Astrocyte (in vitro differentiated cells and primary cell): ENCODE measurements at places on chromosomes 3 and 15. TPM values are rescaled to one million over a fixed set of nuclear protein-coding genes. Genes with fewer than 3 reads are reported as not detected.

DNA sequence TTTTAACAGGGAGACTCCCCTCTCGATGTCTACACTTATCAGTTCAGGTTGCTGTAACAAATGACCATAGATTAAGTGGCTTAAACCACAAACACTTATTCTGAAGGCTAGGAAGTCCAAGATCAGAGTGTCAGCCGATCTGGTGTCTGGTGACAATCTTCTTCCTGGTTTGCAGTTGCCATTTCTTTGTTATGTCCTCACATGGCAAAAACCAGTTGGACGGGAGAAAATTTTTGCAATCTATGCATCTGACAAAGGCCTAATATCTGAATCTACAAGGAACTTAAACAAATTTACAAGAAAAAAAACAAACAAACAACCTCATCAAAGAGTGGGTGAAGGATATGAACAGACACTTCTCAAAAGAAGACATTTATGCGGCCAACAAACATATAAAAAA lies 116.9 kb upstream of the FOXB1 start:
- no peaks in the 10 kb centered on the region for H3K4me1 ChIP-seq
- no peak overlapping the region for H3K4me3 ChIP-seq
- DNase-seq, result no peak
- H3K27ac ChIP-seq, result no peak overlapping the region

- no peak overlapping the region for H3K4me3 ChIP-seq
- no peaks in the 10 kb centered on the region for H3K27me3 ChIP-seq
- no peak overlapping the region for H3K27ac ChIP-seq
- no peak for DNase-seq
- peaks cover 26% of the 10 kb centered on the region for H3K36me3 ChIP-seq
Measured at GRCh38 chr15:44623178-44623577, 40.3 kb downstream of the SPG11 start.

EXD1 gene
- total RNA-seq, result 0.07 TPM in 1 of 2 replicates, not detected in the other

- DNase-seq, result no peak
- no peaks in the 10 kb centered on the region for H3K27me3 ChIP-seq
- peaks cover 20% of the 10 kb centered on the region for H3K4me1 ChIP-seq
- H3K4me3 ChIP-seq, result no peak overlapping the region
- H3K36me3 ChIP-seq, result no peaks in the 10 kb centered on the region
Measured at GRCh38 chr3:121994551-121994950, 27.5 kb downstream of the ILDR1 start.

- no peak overlapping the region for H3K4me3 ChIP-seq
- no peaks in the 10 kb centered on the region for H3K4me1 ChIP-seq
- DNase-seq, result no peak
- no peak overlapping the region for H3K27ac ChIP-seq
- no peaks in the 10 kb centered on the region for H3K27me3 ChIP-seq
Measured at GRCh38 chr15:96160800-96161199, 169.7 kb upstream of the NR2F2 start.

- no peak overlapping the region for H3K27ac ChIP-seq
- peaks cover 13% of the 10 kb centered on the region for H3K4me1 ChIP-seq
- H3K27me3 ChIP-seq, result no peaks in the 10 kb centered on the region
- no peak overlapping the region for H3K4me3 ChIP-seq
Measured at GRCh38 chr3:172685331-172686214, 25.3 kb downstream of the NCEH1 start.

DNA sequence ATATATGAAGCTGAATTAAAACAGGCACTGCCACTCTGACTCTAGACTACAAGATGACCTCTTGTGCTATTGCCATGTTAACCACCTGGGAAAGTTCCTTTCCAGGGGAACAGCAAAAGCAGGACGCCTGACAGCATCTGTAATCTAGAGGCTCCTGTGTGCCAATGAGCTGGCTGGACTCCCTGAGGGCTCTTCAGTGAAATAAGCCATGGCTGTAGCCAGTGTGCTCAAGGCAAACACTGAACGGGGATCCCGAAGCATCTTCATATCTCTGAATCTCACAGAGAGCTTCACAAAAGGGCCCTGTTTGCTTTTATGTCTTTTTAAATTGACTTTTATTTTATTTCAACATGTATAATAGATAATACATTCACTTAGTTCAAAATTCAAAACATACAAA lies 57.2 kb downstream of the BFSP2 start:
- H3K36me3 ChIP-seq, result no peaks in the 10 kb centered on the region
- no peak overlapping the region for H3K27ac ChIP-seq
- peaks cover 5% of the 10 kb centered on the region for H3K4me1 ChIP-seq
- H3K27me3 ChIP-seq, result peaks cover 5% of the 10 kb centered on the region
- no peak for DNase-seq
- H3K4me3 ChIP-seq, result no peak overlapping the region

DNA sequence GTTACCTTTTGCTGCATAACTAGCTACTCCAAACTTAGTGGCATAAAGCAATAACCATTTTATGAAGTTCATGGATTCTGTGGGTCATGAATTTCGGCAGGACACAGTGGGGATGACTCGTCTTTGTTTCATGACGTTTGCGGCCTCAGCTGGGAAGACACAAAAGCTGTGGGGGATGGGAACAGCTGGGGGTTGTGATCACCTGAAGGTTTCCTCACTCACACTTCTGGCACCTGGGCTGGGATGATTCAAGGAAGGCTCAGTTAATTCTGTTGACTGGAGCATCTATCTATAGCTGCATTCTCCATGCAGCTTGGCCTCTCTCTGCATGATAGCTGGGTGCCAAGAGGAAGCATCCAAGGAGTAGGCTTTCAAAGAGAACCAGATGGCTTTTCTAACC lies 332.8 kb downstream of the ULK4 start:
- H3K27me3 ChIP-seq, result no peaks in the 10 kb centered on the region
- no peak for DNase-seq
- H3K36me3 ChIP-seq, result no peaks in the 10 kb centered on the region
- no peak overlapping the region for H3K4me3 ChIP-seq
- H3K4me1 ChIP-seq, result no peaks in the 10 kb centered on the region

- no peak overlapping the region for H3K4me3 ChIP-seq
- peaks cover 10% of the 10 kb centered on the region for H3K27me3 ChIP-seq
- no peak for DNase-seq
- H3K27ac ChIP-seq, result no peak overlapping the region
- H3K36me3 ChIP-seq, result no peaks in the 10 kb centered on the region
Measured at GRCh38 chr3:37691213-37691830, 170.4 kb upstream of the CTDSPL start.

- no peaks in the 10 kb centered on the region for H3K36me3 ChIP-seq
- no peaks in the 10 kb centered on the region for H3K4me1 ChIP-seq
- no peak overlapping the region for H3K4me3 ChIP-seq
- DNase-seq, result no peak
- no peaks in the 10 kb centered on the region for H3K27me3 ChIP-seq
- no peak overlapping the region for H3K27ac ChIP-seq
Measured at GRCh38 chr15:35663956-35664355, 118.0 kb upstream of the DPH6 start.

LRRIQ4 gene
- not detected in 2 replicates for total RNA-seq

GRCh38 chr3:178465260-178466180 lies 70.7 kb upstream of the KCNMB2 start:
- no peak for DNase-seq
- no peaks in the 10 kb centered on the region for H3K36me3 ChIP-seq
- H3K4me3 ChIP-seq, result no peak overlapping the region
- H3K27ac ChIP-seq, result no peak overlapping the region

DNA sequence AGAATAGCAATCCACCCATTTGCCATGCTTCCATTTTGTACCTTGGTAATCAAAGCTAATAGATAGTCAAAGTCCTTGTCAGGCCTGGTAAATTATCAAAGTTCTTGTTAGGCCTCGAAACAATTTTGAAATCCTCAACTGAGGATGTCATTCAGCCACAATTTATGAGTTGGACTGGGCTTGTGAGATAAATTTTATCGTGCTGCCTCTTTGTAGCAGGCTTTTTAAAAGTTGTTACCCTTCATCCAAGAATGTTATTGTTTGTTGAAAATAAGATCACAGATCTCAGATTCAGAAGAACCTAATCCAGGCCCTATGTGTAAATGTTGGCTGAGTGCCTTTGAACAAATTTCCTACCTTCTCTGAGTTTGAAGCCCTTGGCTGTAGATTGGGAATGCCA lies 143.3 kb upstream of the PROK2 start:
- no peak overlapping the region for H3K27ac ChIP-seq
- peaks cover 9% of the 10 kb centered on the region for H3K27me3 ChIP-seq
- no peak for DNase-seq
- no peaks in the 10 kb centered on the region for H3K4me1 ChIP-seq

- no peak overlapping the region for H3K27ac ChIP-seq
- H3K4me3 ChIP-seq, result no peak overlapping the region
- DNase-seq, result no peak
- no peaks in the 10 kb centered on the region for H3K36me3 ChIP-seq
Measured at GRCh38 chr3:49416867-49417266, 4.6 kb downstream of the TCTA start.

XCR1 gene
- not detected in 2 replicates for total RNA-seq

DNA sequence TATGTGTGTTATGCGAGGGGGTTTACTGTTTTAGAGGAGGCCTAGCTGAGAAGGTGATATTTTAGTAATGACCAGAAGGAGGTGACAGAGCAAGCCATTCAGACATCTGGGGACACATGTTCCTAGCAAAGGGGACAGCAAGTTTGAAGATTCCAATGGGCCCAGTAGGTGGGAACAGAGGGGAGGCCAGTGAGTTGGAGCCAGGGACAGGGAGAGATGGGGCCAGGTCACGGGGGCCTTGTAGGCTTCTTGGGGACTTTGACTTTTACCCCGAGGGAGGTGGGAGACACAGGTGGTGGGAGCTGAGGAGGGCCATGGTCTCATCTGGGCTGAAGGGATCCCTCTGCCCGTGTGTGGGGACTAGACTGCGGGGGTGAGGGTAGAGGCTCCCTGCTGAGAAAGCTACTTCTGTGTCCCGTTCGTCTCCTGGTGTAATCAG lies 72.5 kb downstream of the MGLL start:
- no peaks in the 10 kb centered on the region for H3K27me3 ChIP-seq
- peak overlapping the region; percentile 36 for H3K27ac ChIP-seq
- no peak overlapping the region for H3K4me3 ChIP-seq
- DNase-seq, result no peak

- H3K27me3 ChIP-seq, result no peaks in the 10 kb centered on the region
- peaks cover 8% of the 10 kb centered on the region for H3K4me1 ChIP-seq
- no peaks in the 10 kb centered on the region for H3K36me3 ChIP-seq
- no peak overlapping the region for H3K27ac ChIP-seq
- H3K4me3 ChIP-seq, result no peak overlapping the region
Measured at GRCh38 chr15:32956711-32957110, 237.8 kb downstream of the FMN1 start.
